Activated T-helper 1 cell treated with Interleukin-2 at 50 U/mL for 16 hours (primary cell): ENCODE measurements at places on chromosomes 13 and 19.
A peak's percentile ranks its signal among the peaks of the same experiment; 100 is the strongest.

DNA sequence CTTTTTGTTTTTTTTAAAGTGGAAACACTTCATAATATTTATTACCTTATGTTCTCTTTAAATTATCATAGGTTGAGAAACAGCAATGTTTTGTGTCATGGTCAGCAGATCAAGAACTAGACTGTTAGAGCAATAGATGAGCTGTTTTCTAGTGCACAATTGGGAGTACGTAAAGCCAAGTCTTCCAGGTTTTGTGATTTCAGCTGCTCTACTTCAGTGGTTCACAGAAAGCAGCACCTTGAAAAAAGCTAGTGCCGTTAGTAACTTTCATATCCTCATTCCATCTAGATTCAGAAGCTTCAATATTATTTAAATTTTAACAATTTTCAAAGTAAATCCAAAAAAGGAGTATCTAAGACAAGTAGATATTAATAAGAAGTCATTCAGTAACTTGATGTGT is 1.9 kb downstream of the GPR18 start:
- no peak for DNase-seq

GRCh38 chr13:33441015-33441414 is 155.5 kb upstream of the STARD13 start:
- no peak for DNase-seq

DNA sequence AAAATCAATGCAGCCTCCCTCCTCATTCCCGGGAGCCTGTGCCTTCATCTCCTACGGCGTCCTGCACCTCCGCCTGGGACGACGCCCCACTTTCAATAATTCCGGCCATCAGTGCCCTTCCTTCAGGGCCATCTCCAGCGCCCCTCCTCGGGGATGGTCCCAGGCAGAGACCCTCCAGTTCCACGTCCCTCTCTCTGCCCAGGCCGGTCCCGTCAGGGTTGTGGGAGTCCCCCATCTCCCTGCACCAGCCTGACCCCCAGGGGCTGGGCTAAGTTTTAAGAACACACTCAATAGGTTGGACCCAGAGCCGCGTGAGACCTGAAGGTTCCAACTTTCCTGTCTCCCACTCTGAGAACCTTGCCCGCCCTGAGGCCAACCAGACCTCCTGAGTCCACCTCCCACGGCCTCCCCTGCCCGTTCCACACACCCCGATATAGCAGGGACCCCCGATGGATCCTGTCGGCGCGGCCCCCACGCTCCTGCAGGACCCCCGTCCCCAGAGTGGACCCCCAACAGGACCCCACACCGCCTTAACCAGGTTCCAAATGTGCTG is 646 bp downstream of the TMEM161A start:
- no peak for DNase-seq

GRCh38 chr19:50537306-50537685 is 23.6 kb upstream of the ASPDH start:
- DNase-seq, result no peak

GRCh38 chr13:109058087-109058486 is 428.7 kb downstream of the MYO16 start:
- no peak for DNase-seq

- DNase-seq, result no peak
Observed at GRCh38 chr13:114115191-114115671, 17.2 kb downstream of the RASA3 start.

DNA sequence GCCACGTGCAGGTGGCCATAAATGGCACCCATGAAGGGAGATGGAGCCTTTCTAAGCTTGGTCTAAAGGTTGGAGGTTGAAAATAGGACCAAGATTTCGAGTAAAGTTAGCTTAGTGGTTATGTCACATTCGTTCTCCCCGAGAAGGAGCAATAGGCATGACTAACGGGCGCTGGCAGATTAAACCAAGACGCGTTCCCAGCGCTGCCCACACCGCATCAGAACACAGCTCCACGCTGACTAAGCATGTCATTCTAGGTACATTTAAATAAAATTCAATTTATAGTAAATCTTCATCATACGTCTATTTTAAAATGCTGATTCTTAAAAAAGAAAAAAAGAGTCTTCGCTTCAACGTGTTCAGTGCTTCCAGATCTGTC is 95.0 kb upstream of the IRS2 start:
- no peak for DNase-seq

- no peak for DNase-seq
Observed at GRCh38 chr19:53907193-53907581, 1.9 kb upstream of the CACNG7 start.

DNA sequence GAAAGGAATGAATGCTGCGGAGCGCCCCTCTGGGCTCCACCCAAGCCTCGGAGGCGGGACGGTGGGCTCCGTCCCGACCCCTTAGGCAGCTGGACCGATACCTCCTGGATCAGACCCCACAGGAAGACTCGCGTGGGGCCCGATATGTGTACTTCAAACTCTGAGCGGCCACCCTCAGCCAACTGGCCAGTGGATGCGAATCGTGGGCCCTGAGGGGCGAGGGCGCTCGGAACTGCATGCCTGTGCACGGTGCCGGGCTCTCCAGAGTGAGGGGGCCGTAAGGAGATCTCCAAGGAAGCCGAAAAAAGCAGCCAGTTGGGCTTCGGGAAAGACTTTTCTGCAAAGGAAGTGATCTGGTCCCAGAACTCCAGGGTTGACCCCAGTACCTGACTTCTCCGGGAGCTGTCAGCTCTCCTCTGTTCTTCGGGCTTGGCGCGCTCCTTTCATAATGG is 8.6 kb downstream of the PDX1 start:
- DNase-seq, result no peak

DNA sequence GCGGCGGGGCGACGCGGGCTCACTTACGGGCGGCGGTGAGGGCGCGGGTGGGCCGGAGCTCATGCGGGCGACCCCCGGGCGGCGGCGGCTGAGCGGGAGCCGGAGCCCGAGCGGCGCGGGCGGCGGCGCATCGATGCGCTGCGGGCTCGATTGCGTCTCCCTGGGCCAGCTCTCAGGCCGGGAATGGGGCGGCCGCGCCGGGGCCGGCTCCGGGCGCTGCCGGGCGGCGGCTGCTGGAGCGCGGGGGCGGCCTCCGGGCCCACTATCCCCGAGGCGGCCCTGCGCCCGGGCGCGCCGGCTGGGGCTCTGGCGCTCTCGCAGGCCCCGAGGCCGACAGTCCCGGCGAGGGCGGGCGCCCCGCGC is 1.4 kb upstream of the TSHZ3 start:
- no peak for DNase-seq

DNA sequence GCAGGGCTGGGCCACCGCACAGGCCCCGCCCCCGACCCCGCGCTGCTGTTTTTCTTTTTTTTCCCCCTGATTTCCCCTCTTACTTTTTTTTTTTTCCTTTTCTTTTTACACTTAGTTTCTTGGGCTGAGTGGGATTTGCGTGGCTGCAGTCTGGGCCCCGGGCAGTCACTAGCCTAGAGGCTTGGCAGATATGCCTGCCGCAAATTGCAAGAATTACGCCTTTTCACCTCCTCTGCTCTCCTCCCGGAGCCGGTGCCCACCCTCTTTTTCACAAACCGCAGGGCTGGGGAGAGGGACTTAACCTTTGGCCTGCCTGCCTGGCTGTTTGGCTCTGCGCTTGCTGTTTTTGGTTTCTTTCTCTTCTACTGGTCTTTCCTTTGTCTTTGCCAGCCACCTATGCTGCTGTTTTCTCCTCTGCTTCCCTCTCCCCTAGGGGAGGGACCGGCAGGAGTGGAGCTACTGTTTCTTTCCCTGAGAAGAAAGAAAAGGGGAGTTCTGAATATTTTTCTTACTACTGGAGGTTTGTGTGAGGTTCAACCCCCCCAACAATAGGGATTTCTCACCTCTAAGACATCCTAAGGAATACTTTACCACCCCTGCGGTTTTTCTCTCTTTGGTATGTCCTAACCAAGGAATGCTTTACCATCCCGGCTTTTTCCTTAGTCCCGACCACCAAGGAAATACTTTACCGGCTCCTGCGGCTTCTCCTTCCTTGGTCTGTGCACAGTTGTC is 11.0 kb downstream of the ZNF552 start:
- no peak for DNase-seq

DNA sequence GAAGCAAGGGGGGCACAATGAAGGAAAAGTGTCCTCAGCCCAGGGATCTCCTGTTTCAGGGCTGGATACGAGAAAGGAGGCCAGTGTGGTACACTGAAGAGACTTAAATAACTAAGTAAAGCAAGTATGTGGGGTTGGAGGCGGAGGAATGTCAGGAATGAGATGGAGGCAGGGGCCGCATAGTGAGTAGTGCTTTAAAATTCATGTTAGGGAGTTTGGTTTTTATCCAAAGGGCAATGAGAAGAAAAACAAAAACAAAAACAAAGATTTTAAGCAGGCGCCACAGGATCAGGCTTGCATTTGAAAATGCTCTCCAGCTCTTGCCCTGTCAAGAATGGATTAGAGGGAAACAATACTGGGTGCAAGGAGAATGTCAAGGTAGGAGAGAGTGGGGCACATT is 273.4 kb downstream of the DCLK1 start:
- no peak for DNase-seq

DNA sequence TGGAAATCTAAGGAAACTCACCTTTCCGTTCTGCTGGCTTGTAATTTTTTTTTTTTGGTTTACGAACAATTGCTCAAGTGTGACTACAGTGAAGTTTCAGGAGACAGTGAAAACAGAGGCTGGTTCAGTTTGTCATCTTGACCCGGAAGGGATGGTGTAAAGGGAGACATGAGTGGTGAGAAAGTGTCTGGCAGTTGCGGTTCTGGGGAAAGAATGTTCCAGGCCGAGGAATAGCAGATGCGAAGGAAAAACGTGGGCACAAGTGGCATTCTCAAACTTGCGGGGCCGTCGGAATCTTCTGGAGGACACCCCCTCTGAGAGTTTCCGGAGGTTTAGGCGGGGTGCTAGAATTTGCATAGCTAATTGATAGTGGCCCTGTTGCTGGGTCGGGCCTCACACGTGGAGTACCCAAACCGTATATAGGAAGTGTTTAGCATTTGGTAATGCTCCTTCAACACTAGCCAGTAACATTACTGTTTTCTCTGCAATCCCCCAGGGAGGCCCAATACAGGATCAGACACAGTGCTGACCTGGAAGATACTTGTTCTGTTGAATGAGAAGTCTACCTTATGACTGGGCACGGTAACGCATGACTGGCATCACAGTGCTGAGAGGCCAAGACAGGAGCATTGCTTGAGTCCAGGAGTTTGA is 2.8 kb upstream of the TNFSF9 start:
- no peak for DNase-seq

GRCh38 chr13:100022798-100023197 is 41.2 kb downstream of the ZIC2 start:
- DNase-seq, result no peak

DNA sequence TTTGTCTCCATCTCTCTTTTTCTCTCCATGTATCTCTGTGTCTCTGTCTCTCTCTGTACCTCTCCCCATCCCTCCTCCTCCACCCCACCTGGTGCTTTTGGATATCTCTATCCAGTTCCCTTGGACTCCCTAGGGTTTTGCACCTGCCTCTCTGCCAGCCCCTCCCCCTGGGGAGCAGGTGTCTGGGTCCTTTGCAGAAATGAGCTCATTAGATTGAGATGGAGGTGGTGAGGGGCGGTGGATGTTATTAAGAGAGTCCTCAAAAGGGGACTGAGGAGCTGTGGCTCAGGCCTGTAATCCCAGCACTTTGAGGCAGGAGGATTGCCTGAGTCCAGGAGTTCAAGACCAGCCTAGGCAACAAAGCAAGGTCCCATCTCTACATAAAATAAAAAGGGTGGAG is 2.1 kb downstream of the KCNN4 start:
- DNase-seq, result no peak

- peak; percentile 24 for DNase-seq
Observed at GRCh38 chr13:41352935-41353840, 42.1 kb downstream of the NAA16 start.

DNA sequence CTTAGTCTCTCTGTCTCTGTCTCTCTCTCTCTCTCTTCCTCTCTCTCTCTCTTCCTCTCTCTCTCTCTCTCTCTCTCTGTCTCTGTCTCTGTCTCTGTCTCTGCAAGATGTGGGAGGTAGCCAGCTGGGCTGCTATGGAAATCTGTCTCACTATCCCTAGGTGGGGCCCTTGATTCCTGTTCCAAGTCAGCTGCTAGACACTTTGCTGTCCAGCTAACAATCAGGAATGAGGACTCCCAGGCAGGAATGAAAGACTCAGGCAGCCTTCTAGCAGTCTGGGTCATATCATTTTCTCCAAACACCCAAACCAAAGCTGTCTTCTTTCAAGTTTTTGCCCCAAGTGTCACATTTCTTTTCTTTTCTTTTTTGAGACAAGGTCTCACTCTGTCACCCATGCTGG is 23.2 kb downstream of the CATSPERD start:
- no peak for DNase-seq

GRCh38 chr19:33246709-33247440 is 21.2 kb upstream of the SLC7A10 start:
- no peak for DNase-seq

DNA sequence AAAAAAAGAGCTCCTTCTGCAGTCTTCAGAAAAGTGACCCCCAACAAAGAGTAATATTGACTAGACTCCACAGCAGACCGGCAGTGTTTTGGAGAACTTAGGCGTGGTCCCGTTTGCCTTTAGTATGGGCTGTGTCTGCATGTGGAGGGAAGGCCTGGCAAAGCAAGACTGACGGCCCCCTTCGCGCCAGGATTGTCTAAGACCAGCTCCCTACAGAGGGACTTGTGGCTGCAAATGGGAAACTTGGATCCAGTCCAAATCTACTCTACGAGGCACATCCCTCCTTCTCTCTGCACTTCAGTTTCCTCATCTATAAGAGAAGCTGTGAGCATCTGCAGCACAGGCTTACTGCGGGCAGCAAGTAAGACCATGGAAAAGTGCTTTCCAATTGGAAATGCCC is 350.0 kb downstream of the ZNF536 start:
- DNase-seq, result no peak

- DNase-seq, result no peak
Observed at GRCh38 chr19:4234862-4235201, 5.5 kb downstream of the EBI3 start.

DNA sequence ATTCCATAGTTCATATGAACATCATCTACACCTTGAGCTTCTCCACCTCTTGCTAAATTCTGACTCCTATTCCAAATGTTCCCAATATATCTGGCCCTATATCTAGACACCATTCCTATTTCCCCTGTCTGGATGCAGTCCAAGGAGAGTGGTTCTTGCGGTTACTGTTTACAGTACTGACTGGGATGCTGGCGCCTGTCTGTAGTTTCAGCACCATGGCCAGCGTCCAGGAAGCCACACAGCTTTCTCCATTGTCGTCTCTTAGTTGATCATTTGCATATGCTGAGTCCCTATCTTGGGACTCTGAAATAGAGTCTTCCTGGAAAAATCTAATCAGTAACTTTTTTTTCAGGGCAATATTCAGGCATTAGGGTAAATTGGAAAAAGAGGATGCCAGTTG is 14.9 kb downstream of the LAIR2 start:
- DNase-seq, result no peak

- no peak for DNase-seq
Observed at GRCh38 chr13:23771552-23771951, 117.6 kb downstream of the MIPEP start.

GRCh38 chr19:42601811-42602443 is 7.2 kb upstream of the CEACAM8 start:
- no peak for DNase-seq
